ENCODE measurements at places on chromosomes 6 and 20.

DNA sequence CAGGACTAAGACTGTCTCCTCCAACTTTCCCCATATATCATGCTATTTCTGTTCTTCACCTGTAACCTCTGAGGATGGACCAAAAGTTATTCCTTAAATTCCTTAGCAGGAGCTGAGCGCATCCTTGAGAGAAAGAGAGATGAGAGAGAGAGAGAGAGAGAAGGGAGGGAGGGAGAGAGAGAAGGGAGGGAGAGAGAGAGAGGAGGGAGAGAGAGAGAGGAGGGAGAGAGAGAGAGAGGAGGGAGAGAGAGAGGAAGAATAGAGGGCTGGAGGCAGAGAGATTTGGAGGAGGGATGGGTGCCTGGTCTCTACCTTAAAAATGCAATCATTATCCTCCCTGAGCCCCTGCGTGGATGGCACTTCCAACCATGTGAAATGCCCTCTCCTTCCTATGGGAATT is 73.6 kb downstream of the BMP2 start:
- DNase-seq, result no peak

DNA sequence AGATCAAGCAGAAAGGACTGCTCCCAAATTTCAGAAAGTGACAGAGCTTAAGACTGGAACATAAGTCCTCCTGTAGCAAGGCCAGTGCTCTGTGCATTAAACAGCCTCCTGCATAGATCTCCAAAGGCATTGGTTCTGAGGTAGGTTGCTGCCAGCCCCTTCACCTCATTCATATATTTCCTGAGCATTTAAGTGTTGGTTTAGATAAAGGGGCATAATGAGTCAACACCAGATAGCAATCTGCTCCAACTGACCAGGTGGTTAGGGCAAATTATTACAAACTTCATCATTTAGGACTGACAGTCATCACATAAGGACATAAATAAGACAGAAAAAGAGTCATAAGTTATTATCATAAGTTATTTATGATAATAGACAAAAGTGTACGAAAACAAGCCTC is 10.7 kb downstream of the PTPRK start:
- no peak for DNase-seq

DNA sequence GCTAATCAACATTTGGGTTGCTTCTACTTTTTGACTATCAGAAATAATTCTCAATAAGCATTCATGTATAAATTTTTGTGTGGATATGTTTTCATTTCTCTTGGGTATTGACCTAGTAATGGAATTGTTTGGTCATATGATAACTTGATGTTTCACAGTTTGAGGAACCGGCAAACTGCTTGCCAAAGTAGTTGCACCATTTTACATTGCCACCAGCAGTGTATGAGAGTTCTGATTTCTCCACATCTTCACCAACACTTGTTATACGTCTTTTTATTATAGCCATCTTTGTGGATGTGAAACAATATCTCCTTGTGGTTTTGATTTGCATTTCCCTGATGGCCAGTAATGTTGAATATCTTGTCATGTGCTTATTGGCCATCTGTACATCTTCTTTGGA is 42.6 kb upstream of the TGM2 start:
- no peak for DNase-seq

GRCh38 chr6:160141001-160141726 is 19.5 kb downstream of the SLC22A1 start:
- DNase-seq, result no peak

GRCh38 chr6:126804332-126805064 is 314.0 kb upstream of the RSPO3 start:
- DNase-seq, result peak; percentile 25

DNA sequence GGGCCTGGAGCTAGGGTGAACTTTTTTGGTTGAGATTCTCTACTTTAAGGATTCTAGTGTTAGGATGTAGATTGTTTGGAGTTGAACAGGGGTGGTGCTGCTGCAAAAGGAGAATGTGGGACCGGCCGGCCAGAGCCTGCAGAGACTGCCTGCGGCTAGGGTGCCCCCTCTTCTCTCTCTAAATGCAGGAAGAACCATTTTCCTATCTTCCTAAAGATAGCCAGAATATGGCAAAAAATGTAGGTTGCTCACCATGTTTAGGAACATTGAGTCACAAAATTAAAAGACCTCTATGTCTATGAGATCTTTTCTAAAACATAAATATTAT is 39.5 kb downstream of the BICRAL start:
- DNase-seq, result no peak

DNA sequence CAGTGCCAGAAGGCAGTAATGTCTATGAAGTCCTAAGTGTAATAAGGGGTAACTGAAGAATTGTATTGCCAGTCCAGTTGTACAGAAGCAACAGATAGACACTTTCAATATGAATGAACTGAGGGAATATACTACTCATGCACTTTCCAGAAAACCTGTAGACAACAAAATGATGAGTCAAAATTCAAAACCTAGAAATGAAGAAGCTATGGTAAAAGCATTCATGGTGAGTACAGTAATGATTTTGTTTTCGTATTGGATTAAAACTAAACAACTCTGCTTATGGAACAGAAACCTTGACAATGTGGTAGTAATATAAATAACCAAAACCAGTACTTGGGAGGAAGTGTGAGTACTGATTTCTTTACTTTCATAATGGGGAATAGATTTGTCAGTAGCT is 35.0 kb downstream of the ARMC2 start:
- DNase-seq, result no peak

- DNase-seq, result no peak
Measured at GRCh38 chr6:16296061-16296670, 57.8 kb downstream of the GMPR start.

DNA sequence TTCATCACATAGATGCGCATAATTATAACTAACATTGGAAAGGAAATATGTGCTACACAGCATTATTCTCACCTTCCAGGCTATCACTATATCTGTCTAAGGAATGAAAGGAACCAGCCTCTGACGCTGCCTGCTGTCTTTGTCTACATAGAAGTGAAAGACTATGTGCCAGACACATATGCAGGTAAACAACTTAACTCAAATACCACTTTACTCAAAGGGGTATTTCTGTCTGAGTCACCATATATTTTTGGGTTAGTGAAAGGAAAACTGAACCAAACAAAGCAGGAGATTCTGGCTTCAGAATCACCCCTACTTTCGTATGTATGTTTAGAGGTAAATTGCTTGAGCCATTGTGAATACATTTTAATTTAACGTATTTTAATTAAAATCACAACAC is 328.6 kb upstream of the PLCB4 start:
- no peak for DNase-seq

DNA sequence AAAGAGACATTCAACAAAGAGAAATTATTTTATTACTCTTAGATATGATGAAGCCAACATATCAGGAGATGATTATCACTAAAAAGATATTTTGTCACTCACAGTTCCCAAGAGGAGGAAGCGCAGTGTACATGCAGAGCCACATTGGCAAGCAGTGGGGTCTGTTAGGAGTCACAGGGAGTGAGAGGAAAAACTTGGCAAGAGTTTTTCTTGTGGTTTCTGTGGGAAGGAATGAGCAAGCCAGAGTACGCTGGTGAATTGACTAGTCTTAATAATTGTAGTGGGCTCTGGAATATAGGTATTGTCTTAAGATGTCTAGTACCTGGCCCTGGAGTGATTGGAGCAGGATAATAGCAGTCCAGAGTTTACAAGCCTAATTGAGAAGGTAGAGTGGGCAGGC is 1095.2 kb downstream of the GRIK2 start:
- no peak for DNase-seq

DNA sequence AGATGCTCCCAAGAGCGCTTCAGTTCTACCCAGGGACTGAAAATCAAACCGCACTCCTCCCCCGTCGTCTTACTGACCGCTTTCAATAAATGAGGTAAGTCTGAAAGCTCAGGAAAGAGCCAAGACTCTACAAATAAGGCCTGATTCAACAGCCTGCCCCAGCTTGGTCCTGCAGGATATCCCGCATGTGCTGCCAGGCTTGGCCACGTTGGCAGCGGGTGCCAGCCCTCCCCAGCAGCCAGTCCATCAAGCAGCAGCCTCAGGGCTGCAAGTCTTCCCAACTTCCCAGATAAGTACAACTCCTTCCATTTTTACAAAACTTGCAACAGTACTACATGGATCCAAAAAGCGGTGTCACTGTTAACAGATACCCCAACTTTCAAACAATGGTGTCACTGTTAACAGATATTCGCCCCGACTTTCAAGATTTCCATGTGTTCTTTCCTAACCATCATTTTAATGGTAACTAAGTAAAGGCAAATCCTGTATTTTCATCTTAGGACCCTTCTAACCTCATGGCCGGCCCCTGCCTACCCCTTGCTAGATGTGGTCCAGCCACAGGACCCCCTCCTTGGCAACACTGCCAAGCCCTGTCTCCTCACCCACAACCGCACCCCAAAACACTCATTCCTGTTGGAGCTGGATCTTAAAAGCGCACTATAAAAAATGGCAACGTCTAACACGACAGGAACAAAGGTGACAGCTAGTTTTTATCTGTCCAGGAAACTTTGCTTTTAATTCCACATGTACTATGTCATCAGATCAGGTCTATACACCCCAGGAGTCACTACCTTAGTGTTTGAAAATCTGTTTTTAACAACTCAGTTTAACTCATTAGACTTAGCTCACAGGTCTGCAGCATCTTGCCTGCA is 28.0 kb downstream of the DIDO1 start:
- no peak for DNase-seq

DNA sequence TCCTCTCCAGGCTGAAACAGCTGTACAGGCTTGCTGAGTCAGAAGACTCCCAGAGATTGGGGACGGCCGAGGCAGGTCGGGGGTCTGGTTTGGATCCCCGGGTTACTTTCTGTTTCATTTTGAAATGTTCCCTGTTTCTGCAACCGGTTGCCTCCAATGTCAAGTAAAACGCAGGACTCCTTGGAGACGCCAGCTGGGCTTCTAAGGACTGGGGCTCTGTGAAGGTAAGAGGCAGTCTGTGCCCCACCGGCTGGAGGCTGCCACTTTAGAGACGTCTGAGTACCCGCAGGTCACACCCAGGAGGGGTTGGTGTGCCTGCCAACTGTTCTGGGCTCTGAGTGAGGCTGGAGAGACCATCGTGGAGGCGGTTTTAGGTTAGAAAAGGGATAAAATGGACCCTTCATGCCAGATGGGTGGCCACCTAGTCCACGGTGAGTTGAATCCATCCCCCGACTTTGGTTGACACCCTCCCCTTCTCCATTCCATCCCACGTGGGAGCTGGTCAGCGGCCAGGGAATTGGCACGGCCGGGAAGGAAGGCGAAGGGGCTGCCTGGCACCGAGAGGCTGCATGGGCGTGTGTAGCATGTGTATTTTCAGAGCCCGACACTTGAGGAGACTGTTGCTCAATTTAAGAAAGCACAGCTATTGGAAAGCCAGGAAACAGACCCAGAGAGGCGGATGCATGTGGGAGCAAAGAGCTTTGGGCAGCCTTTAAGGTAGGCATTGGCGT is 240.9 kb downstream of the PHACTR1 start:
- peak; percentile 14 for DNase-seq

GRCh38 chr6:20211941-20212391 is 303 bp downstream of the MBOAT1 start:
- DNase-seq, result no peak

DNA sequence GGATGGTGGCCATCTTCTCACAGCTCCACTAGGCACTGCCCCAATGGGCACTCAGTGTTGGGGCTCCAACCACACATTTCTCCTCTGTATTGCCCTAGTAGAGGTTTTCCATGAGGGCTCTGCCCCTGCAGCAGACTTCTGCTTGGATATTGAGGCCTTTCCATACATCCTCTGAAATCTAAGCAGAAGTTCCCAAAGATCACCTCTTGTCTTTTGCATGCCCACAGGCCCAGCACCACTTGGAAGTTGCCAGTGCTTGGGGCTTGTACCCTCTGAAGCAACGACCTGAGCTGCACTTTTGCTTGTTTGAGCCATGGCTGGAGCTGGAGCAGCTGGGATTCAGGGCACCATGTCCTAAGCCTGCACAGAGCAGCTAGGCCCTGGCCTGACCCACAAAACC is 189.1 kb upstream of the EYS start:
- DNase-seq, result no peak

DNA sequence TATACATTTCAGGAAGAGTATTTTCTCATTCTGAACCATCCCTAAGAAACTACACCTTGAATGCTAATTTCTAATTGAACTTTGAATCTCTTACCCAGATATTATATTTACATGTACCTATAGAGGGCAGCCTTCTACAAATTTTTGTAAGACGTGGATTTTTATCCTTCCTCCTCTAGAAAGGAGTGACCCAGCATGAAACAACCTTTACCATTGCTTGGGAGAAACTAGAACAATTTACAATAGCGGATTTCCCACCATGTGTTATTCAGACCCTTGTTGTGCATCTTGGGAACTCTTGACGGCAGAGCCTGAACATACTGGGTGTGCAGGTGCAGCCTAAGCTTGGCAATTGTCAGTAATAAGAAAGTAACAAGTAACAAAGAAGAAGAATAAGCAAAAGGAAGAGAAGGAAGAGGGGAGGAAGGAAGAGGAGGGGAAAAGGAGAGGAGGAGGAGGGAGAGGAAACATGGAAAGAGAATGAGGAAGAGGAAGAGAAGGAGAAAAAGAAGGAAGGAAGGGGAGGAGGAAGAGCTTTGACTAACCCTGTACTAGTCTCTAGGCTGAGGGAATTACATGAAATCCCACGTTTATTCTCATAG is 10.8 kb upstream of the TAAR1 start:
- DNase-seq, result no peak

DNA sequence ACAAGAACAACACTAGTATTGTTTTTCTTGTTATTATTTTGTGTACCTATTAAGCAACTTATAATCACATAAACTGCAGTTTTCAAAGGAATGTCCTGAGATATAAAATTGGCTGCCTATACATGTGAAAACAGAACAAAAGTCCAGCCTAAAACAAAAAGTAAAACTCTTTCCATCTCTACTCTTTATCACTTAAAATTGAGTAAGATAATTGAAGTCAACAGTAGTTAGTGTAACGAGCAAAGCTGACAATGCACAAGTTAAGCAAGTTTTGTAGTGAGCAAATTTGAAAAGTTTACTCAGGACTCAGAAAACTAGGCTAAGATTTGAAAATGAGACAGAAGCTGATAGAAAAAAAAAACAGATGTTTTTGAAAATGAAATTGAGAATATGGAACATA is 941.4 kb upstream of the MAN1A1 start:
- no peak for DNase-seq

DNA sequence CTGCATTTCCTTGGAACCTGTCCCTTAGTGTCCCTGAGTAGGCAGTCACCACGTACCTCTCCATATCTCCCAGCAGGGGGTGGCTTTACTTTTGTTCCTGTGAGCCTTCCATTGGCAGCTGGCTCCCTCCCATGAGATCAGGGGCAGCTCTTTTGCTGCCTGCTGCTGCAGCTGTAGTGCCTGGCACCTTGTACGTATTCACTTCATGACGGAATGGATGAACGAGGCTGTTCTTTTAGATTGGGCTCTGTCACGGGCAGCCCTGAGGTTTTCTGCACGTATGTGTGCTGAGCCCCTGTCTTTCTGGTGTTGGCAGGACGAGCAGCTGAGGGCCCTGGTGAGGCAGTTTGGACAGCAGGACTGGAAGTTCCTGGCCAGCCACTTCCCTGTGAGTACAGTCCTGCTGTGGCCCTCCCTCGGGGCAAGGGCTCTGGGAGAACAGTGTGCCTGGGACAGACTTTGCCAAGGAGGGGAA is 14.6 kb downstream of the MYBL2 start:
- no peak for DNase-seq

DNA sequence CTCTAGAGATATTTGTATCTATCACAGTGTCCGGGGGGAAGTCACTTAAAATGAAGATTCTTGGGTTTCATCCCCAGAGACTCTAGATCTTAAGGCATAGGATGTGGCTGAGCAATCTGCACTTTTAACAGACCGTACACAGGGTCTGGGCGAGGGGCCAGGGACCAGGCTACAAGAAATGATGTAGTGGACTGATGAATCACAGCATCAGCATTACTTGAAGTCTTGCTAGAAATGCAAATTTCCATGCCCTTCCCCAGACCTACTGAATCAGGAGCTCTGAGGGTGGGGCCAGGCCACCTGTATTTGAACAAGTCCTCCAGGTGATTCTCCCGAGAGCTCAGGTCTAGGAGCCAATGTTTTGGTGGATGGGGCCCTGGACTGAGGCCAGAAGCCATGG is 168.4 kb downstream of the DOK5 start:
- DNase-seq, result no peak

Measured in nephron progenitor cell (in vitro differentiated cells).